Skin of body (tissue), 3 donors: ENCODE measurements at places on chromosomes 16 and 17.

DNA sequence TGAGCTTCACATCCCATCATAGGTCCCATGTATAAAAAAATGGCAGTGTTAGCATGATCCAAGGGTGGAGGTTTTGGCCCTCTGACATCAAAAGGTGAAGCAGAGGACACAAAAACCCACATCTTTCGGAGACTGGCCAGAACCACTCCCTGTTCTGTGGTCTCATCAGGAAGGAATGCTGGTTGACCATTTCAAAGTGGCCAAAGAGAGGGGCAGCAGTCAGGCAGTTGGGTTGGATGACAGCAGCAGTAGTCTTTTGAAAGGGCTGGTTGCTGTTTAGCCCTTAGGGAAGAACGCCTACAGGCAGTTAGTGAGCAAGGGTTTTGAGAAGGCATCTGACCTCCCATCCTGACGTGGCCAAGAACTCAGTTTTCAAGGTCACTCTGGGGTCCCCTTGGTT, 40.5 kb downstream of the LCMT1 start:
- no peak for DNase-seq

DNA sequence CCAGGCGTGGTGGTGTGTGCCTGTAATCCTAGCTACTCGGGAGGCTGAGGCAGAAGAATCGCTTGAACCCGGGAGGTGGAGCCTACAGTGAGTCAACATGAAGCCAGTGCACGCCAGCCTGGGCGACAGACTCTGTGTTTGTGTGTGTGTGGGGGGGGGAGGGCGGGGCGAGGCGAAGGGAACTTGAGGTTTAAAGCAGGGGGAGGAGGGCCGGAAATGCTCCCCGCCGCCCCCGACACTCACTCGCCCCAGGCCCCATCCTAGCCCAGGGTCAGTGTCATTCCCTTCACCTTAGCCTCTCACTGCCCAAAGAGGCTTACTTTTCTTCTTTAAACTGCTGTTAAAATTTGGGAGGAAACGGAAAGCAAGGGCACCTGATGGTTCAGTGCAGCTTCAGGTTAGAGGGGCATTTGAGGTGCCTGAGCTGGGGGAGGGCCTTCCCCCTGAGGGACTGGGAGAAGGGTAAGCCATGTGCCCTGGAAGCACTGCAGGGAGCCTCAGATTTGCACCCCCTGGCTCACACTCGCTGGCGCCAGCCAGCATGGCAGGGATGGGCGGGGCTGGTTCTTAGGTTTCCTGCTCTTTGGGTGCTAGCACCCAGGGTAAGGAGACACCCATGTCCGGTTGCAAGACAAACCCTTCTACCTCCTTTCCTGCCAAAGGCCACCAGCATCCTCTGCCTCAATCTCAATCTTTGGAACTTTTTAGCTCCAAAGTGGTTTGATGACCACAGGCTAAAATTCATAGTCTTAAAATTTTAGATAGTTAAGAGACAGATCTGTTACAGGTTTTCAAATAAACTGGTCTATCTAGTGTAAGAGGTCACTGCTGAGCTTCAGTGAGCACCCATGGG, 2.2 kb upstream of the LIMD2 start:
- no peak for DNase-seq

DNA sequence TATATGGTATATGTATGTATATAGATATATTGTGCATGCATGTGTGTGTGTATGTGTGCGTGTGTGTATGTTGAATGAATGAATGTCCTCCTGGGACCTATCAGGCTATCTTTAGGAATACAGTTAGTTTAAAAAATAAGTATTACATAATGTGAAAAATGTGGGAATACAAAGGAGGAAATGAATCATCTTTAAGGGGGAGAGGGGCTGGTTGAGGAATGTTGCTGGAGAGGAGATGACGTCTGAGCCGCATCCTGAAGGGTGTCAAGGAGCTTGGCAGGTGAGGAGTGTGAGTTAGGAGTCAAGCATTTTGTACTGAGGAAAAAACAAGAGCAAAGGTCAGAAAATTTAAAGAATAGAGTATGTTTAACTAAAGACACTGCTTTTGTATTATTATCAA, 62.4 kb upstream of the NLK start:
- DNase-seq: no peak

GRCh38 chr16:75251280-75252048, at the start of gene BCAR1:
TSS of gene BCAR1 (minus strand) at chr16:75251624. CDS start at chr16:75251482, 142 bp downstream.
- peak; percentile 68 for DNase-seq

DNA sequence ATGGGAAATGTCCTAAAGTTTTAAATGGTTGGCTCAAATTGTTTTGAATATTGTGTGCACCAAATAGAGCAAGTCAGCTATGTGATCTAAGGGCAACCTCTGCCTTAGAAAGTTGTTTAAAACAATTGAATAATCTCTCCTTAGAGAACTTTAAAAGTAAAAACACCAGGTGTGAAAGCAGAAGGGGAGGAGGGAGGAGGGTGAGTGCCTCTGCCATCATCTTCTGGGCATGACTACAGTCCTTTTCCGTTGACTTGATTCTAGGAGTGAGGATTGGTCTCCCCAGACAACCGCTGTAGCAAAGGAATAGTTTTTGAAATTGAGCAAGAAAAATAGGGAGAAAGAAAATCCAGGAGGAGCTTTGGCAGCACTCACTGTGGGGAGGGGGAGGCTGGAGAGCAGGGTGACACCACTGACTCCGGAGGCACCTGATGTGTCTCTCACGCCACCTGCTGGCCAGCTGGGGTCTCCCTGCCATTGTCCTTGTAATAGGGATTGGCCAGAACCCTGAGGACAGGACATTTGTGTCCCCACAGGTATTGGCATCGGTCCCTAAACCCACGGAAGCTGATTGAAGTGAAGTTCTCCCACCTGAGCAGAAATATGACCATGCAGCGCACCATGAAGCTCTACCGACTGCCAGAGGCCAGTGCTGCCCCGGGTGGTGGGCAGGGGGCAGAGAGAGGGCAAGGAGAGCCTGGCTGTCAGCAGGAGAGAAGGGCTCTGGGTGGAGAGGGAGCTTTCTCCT, 33.3 kb downstream of the PLCD3 start:
- peak; percentile 43 for DNase-seq

DNA sequence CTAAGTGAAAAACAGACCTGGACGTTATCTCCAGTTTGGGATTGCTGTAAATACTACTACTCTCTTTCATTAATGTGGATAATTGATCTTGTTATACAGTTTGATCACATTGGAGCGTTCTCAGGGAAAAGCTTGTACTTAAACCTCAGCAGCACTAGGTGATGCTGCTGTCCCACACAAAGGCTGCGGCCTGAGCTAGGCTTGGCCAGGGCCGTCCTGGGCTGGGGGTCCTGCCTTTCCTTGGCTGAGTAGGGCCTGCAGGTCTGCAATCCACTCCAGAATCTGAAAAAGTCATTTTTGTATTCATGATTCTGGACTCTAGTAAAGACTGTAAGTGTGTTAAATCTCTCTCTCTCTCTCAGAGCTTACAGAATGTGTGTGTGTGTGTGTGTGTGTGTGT, 23.7 kb upstream of the PMFBP1 start:
- DNase-seq: no peak
